ENCODE measurements at places on chromosomes 6 and 20. TPM values are rescaled to one million over a fixed set of nuclear protein-coding genes. Genes with fewer than 3 reads are reported as not detected.

Gene SIRPB2
- polyA plus RNA-seq: not detected

Gene SAMD10
- 5.2 TPM for polyA plus RNA-seq

Gene MMP24
- polyA plus RNA-seq: 27.2 TPM

Gene ACTL10
- 0.20 TPM for polyA plus RNA-seq

Gene CABLES2
- 10.5 TPM for polyA plus RNA-seq

Gene IL17A
- polyA plus RNA-seq: not detected

Gene RAET1L
- not detected for polyA plus RNA-seq

All from H1 (cell line).